ENCODE measurements at places on chromosomes 13 and 19.

DNA sequence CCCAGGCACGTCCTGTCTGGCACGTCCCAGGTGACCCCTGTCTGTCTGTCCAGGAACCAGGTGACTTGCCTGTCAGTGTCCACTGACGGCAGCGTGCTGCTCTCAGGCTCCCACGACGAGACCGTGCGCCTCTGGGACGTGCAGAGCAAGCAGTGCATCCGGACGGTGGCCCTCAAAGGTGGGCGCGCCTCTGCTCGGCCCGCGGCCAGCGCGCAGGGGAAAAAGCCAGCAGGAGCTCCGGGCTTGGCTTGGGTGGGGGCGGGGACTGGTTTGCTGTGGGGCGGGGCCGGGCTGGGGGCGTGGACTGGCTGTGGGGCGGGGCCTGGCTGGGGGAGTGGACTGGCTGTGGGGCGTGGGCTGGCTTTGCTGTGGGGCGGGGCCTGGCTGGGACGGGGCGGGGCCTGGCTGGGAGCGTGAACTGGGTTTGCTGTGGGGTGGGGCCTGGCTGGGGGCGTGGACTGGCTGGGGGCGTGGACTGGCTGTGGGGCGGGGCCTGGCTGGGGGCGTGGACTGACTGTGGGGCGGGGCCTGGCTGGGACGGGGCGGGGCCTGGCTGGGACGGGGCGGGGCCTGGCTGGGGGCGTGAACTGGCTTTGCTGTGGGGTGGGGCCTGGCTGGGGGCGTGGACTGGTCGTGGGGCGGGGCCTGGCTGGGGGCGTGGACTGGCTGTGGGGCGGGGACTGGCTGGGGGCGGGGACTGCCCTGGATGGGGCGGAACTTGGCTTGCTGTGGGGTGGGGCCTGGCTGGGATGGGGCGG lies 7.2 kb downstream of the WDR18 start:
- no peak for DNase-seq

GRCh38 chr13:51534041-51534817 lies 50.0 kb upstream of the WDFY2 start:
- DNase-seq: no peak

DNA sequence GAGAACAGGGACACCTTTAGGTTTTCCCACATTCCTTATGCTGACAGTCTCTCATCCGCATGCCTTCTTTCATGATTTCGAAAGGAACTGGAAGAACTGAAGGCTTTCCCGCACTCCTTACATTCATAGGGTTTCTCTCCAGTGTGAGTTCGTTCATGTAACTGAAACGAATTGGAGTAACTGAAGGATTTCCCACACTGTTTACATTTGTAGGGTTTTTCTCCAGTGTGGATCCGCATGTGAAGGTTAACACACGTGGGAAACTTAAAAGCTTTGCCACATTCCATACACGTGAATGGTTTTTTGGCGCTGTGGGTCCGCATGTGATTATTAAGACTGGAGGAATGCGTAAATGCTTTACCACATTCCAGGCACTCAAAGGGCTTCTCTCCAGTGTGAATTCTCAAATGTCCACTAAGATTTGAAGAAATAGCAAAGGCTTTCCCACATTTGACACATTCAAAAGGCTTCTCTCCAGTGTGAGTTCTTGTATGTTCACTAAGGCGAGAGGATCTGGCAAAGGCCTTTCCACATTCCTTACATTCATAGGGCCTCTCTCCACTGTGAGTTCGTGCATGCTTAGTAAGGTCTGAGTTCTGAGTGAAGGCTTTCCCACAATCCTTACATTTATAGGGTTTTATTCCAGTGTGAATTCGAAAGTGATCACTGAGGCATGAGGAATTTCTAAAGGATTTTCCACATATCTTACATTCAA lies 22.0 kb downstream of the ZNF266 start:
- no peak for DNase-seq

DNA sequence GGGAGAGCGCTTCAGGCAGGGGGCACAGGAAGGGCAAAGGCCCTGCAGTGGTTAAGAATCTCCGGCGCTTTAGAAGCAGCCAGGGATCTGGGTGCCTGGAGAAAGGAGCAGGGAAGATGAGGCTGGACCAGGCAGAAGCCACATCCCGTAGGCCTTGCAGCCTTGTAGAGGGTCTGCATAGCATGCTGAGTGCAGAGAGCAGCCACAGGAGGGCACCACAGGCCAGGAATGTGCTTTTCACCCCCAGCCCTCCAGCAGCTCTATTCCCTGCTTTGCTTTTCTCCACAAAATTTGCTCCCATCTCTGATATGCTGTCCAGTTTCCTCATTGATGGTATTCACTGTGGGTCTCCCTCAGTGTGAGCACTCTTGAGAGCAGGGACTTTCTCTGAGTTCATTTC lies 5.7 kb downstream of the WDR62 start:
- DNase-seq: no peak

DNA sequence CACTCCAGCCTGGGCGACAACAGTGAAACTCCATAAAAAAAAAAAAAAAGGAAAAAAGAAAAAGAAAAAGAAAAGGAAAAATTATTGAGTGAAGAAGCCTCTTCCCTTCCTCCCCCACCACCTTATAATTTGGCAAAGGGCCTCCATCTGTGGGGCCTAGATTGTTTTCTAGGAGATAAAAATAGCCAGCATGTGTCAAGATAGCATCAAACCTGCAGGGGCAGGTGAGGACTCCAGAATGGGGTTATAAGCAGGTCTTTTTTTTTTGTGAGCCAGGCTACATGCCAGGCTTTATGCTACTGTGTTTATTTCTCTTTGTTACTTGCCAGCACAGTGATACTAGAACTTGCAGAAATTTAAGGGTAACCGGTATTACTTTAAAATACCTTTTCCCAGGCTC lies 11.7 kb upstream of the TRIM13 start:
- no peak for DNase-seq

DNA sequence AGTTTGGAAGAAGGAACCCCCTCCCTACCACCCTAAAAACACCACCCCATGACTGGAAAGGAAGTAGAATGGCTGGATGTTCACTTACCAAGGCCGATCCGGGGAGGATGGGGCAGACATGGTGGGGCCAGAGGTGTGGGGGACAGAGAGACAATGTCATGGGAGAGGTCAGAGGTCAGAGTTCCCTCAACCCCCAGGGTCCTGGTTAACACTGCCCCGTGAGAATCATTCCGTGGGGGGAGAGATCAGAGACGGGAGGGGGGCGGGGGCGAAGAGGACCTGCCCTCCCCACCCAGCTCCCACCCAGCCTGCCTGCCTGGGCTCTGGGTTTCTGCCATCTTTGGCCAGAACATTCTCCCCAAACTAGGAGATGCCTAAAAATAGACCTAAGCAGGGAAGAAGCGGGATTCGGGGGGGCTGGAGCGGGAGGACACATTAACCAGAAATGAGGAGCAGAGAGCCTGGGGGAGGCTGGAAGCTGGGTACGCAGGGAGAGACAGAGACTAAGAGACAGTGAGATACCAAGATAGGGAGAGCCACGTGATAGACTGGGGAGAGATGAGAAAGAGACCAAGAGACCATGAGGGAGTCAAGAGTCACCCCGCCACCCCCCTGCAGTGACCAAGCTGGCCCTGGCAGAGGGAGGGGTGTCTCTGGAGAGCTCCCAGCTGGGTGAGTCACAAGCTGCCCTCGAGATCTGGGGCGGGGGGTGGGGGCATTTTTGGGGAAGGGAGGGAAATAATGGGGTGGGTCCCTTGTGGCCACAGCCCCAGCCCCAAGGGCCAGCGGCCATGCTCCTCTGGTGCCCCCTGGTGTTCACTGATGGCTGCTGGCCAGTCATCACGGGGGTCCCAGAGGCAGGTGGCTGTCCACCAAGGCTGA lies 6.1 kb upstream of the KANK2 start:
- peak; percentile 93 for DNase-seq

- no peak for DNase-seq
Measured at GRCh38 chr13:80666782-80667552, 326.0 kb upstream of the SPRY2 start.

- no peak for DNase-seq
Measured at GRCh38 chr13:78607409-78608251, 4.3 kb upstream of the POU4F1 start.

DNA sequence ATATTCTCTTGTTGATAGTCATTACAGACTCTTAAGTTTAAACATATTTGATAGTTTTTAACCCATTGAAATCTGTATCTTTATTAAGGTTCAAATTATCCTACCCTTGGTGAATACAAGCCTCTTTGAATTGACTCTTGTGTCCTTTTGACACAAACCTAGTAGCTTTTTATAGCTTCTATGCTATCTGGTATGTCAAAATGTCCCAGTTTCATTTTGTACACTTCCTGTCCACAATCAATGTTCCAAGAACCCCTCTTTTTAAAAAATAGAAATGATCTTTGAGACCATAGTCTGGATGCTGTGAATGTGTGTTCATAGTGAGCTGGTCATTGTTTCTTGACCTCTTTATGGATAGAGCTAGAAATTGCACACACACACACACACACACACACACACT lies 39.2 kb upstream of the FGF14 start:
- DNase-seq: no peak

DNA sequence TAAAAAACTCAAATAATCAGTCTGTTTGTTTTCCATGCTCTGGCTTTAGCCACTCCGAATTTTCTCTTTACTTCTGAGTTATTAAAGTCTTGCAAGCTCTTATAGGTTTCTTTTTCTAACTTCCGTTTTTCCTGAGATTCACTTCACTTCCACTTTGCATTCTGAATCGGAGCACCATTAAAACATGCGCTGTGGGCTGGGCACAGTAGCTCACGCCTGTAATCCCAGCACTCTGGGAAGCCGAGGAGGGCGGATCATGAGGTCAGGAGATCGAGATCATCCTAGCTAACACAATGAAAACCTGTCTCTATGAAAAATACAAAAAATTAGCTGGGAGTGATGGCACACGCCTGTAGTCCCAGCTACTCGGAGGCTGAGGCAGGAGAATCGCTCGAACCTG lies 357.9 kb downstream of the SLITRK6 start:
- no peak for DNase-seq

DNA sequence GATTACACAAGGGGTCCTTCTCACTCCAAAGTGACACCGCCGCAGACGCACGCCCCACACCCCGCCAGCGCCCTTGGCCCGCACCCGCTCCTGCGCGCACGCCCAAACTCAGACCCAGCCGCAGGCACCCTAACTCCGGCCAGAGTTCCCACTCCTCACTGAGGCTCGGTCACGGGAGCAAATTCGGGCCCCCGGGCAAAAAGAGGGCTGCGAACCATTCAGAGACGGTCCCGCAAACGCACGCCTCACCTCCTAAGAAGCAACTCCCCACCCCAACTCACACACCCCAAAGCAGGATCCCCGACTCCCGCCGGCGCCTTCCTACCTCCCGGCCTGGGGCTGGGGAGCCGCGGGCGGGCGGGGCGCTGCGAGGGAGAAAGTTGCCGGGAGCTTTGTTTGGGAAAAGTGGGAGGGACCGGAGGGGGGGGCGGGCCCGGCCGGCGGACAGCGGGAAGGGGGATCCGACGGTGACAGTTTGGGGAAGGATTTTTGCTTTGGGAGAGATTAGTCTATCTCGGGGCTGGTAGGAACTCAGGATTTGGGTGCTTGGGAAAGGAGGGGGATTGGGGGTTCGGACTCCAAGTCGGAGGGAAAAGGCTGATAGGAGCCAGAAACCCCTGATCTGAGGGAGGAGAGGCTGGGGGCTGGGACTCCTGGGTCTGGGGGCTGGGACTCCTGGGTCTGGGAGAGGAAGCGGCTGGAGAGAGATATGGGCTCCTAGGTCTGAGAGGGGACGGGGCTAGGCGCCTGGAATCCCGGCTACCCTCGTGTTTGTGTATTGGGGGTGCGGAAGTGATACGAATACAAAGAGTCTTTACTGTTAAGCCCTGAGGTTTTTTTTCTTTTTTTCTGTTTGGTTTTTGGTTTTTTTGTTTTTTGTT lies at the start of gene TEAD2:
TSS of gene TEAD2 (minus strand) at position 369 of the 881 bp plus-strand sequence. CDS start 2,341 bp downstream, outside the sequence.
- peak; percentile 92 for DNase-seq

- no peak for DNase-seq
Measured at GRCh38 chr19:10143681-10144080, 24.0 kb upstream of the EIF3G start.

DNA sequence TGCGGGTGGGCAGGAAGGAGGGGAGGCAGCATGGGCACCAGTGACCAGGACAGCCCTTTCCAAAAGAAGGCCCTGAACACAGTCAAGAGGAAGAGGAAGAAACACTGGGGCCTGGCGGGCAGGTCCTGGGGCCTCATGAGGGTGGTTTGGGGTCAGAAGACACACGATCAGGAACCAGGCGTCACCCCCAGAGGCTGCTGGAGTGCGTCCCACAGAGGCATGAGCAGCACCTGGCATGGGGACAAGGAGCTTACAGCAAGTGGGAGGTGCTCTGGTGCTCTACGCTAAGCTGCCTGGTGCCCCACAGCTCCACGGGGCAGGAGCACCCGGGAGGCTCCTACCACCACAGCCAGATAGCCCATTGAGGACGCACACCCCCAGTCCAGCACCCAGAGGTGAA lies 20.0 kb downstream of the ELL start:
- DNase-seq: no peak

GRCh38 chr19:14395710-14396336 lies 14.6 kb downstream of the ADGRE5 start:
- DNase-seq: no peak

DNA sequence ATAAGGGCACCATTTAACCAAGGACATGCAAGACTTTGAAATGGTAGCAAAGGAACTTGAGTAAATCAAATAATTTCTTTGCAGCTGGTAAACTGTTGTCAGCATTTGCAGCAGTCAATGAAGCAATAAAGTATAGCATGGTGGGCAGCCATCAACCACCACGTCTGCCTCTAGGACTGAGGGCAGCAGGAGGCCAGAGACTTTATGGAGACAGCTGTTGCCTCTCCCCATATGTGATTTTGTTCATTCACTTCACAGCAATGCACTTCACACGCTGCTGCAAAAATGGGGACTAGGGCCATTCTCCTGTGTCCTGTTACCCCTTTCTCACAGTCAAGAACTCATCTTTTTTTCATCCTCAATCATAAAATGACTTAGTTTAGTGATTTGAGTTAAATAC lies 51.3 kb upstream of the PCDH9 start:
- peak; percentile 31 for DNase-seq

GRCh38 chr19:2561895-2562294 lies 86.0 kb downstream of the GADD45B start:
- DNase-seq: peak; percentile 76

DNA sequence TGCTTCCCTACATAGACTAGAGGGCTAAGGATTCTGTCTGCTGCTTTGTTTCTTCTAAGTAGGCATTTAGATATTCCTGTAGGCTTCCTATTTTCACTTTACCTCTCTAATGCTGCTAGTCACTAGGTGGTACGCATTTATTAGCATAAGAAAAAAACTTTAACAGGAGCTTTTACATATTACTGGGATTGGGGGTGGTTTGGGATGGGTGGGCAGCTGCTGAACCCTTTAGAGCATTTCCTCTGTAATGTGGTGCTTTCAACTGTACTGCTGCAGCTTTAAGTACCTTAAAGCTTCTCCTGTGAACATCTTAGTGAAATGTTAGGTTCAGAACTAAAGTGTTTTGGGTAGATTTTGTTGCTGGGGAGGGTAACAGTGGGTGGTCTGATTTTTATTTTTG lies 92.6 kb downstream of the ZNF486 start:
- no peak for DNase-seq

GRCh38 chr19:15154002-15154612 lies 46.7 kb downstream of the NOTCH3 start:
- DNase-seq: no peak
